Activated CD4-positive, alpha-beta T cell treated with anti-CD3 and anti-CD28 coated beads, Interleukin-2, amount 50 U/mL, for 24 hours (primary cell): ENCODE measurements at places on chromosomes 6 and 20.

DNA sequence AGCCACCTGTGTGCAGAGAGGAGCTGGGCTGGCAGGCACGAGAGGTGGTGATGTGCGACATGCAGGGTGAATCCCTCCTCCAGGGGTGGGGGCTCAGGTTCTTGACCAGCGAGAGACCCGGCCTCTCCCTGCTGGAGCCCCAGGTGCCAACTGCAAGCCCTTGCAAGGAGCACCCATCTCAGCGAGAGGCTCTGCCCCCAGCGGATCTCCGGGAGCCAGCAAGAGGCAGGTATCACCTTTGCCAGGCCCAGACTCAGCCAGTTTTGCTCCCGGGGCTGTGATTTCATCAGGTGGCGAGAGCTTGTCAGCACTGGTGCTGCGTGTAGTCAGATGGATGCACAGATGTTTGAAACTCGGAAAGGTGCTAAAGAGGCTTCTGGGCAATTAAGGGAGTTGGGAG is 87.7 kb downstream of the TFAP2C start:
- no peak for DNase-seq

GRCh38 chr6:111987295-111987694 is 66.6 kb upstream of the CCN6 start:
- DNase-seq, result no peak

DNA sequence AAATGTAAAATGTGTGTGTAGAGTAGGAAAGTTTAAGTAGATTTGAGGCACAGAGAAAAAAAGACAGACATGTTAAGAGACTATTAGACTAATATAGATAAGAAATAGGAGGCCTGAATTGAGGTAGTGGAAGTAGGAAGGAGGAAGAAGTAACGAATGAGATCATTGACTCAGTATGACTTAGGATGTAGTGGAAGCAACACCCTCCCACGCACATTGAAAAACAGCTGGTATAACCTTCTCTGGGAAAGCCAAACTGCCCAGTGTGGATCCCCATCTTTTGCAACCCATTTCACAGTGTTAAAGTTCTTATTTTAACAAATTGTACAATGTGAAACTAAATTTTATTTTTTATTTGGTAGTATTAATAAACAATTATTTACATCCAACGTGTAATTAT is 89.1 kb downstream of the GRIK2 start:
- no peak for DNase-seq

DNA sequence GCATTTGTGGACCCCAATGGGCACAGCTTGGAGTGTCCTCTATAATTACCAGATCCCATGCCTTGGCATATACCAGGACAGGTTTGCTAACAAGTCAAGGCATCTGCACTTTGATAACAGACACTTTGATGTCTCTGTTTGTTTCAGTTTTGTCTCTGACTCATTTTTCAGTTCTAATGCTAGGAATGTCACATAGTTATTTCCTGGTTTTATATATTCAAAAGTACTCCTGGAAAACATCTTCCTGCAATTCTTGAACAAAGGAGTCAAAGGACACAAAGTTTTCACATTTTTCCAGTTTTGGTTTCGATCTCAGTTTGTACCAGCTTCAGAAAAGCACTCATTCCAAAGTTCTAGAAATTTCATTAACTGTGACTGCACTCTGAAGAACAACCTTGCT is 188.1 kb downstream of the FOXC1 start:
- no peak for DNase-seq

GRCh38 chr6:75201901-75202672 is 3.8 kb downstream of the COL12A1 start:
- DNase-seq, result no peak

- DNase-seq, result no peak
These were observed 166.7 kb upstream of the THEMIS start for GRCh38 chr6:128067446-128068118.

GRCh38 chr6:109360791-109361190 is 21.5 kb downstream of the CD164 start:
- no peak for DNase-seq

DNA sequence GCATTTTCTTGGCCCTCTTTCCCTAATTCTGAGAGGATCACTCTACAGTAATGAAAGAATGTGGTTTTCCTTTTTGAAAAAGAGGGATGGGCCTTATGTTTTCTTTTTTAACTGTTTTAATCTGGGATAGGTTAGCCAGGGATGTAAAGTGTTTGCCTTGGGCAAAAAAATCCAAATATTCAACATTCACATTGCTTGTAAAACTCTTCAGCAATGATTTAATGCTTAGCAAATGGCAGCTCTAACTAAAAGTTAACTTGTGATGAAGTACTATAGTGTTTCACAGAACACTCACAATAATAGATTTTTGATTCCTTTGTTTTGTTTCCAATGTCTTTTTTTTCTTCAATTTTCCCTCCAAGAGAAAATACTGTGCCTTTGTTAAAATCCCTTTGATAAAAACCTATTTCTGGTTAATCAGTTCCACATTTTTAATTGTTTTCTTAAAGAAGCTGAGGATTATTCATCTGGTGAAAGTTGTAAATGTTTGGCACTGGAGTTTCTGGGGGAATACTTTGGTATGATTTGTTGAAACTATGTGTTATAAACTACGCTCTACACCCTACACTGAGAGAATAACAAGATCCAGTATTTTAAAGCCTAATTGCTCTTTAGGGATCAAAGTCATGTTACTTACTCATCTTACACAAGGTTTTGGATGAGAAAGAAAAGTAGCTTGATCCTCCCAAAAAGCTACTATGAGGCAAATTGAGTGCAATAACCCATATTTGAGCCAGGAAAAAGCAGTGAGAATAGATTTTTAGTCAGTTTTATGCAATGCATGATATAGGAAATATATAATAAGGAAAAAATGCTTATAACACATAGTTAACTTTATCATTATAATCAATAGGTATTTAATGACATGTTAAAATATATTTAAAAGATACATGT is 335.8 kb downstream of the EPHA7 start:
- no peak for DNase-seq

DNA sequence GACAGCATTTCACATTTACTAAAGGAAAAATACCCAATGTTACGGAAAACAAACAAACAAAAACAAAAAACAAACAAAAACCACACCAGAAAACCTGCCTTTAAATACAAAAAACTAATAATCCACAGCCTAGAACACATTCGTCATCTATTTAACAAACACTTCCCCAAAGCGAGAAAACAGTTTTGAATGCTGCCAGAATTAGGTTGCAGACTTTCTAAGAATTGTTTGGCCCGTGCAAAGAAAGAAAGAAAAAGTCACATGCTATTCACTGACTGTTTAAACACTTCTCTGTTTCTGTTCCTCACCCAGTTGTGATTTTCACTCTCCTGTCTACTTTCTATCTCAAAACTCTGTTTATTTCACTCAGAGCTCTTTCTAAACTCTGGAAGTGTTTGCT is 52.5 kb downstream of the BCAS1 start:
- DNase-seq, result no peak

DNA sequence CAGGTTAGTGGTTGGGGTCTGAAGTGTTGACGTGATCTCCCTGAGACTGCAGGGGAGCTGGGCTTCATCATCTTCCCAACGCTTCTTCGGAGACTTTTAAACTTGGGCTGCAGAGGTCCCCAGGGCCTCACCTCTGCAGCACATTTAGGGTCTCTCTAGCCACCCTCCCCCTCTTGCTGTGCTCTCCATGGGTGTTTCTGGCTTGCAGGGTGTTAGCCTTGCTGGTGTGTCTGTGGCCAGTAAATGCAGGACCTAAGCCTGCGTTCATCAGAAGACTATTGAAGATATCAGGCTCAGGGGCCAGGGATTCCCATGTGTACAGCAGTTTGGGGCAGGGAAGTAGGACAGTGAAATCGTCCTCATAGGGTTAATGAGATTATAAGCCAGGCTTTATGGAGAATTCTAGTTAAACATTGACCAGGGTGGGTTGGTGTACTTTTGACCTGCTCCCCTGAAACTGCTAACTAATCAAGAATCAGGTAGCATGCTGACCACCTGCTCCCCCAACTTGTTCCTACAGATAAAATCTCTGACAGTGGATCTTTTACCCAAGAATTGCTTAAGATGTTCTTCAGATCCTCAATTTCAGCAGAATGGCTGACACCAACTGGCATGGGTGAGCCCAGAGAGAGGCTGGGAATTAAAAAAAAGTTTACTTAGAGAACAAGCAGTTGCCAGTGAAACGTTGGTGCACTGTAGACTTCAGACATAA is 3.8 kb upstream of the DDO start:
- no peak for DNase-seq

- no peak for DNase-seq
These were observed 3.2 kb downstream of the TNFAIP3 start for GRCh38 chr6:137870308-137870644.

- DNase-seq, result no peak
These were observed 5.6 kb upstream of the PHACTR3 start for GRCh38 chr20:59598625-59599310.

DNA sequence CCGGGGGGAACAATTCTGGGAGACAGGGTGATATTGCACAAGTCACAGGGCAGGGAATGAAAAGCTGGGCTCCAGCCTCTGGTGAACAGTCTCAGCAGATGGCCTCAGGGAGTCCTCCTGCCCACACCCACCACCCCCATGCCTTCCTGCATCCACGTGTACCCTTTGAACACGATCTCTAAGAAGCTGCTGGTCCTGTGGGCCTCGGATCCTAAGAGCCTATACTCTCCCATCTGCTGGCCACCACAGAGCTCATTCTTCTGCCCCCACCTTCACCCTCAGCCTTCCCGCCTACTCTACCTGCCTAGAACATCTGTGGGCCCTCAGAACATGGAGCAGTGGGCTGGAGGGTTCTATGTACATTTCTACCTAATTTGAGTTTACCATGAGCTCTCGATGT is 60.3 kb downstream of the TRERF1 start:
- DNase-seq, result no peak

- no peak for DNase-seq
These were observed 40.4 kb downstream of the MAPK14 start for GRCh38 chr6:36068012-36068392.

DNA sequence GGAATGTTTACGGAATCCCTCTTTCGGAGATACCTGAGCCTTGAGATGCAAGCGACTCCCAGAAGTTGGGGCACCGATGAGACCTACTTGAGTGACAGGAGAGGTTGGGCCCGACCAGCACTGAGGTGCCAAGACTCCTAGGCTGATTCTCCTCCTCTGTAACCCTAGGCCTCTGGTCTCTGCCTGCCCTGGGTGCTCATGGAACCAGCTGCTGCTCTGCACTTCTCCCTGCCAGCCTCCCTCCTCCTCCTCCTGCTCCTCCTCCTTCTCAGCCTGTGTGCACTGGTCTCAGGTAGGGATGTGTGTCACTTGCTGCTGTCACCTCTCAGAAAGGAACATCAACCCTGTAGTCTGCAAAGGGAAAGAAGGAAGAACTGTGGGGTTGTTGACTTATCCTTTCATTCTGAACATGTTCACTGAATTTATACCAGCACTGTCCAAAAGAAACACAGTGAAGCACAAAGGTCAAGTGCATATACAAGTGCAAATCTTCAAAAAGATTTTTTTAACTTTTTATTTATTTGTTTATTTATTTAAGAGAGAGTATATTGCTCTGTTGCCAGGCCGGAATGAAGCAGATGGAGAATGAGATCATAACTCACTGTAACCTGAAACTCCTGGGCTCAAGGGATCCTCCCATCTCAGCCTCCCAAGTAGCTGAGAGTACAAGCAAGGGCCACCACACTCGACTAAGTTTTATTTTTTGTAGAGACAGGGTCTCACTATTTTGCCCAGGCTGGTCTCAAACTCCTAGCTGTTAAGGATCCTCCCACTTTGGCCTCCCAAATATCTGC is 913 bp downstream of the BTN2A2 start:
- no peak for DNase-seq

GRCh38 chr6:6878887-6879585 is 228.7 kb upstream of the RREB1 start:
- no peak for DNase-seq

DNA sequence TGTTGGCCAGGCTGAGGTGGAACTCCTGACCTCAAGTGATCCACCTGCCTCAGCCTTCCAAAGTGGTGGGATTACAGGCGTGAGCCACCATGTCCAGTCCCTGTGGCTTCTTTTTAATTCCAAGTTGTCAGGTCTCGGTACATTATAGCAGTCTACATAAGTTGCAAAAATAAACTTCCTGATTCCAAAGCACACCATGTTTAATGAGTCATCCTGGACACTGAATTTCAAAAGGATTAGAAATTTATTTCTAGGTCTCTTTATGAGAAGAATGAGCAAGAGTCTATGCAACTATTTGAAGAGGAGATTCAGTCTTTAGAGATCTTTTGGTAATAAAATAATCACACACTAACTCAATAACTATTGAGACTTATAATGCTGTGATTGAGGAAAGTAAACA is 63.9 kb upstream of the MCHR2 start:
- DNase-seq, result no peak

GRCh38 chr6:1757131-1757530 is 147.4 kb downstream of the FOXC1 start:
- no peak for DNase-seq

- DNase-seq, result no peak
These were observed 265.5 kb upstream of the EXOC2 start for GRCh38 chr6:958488-958887.

DNA sequence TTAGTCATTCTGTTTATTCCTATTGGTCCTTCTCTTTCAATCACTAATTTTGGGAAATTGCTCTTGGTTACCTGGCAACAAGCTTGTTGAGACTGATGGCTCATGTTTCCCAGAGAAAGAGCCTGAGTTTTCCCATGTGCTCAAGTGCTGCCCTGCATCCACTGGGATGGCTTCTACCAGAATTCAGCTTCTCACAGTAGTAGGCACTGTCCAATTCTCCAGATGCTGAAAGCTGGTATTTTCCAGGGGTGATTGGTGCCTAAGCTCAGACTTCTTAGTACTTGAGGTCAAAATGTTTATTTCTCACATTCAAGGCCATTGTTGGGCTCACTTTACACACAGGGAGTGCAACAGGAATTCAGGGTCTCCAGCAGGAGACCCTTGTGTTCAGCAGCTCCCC is 29.1 kb upstream of the SLC2A12 start:
- DNase-seq, result no peak

- no peak for DNase-seq
These were observed 28.0 kb upstream of the ASIP start for GRCh38 chr20:34213213-34213612.

GRCh38 chr20:2984028-2984501 is 59.4 kb upstream of the GNRH2 start:
- no peak for DNase-seq
